ENCODE measurements at places on chromosomes 7 and 10. TPM values are rescaled to one million over a fixed set of nuclear protein-coding genes. Genes with fewer than 3 reads are reported as not detected.

DNA sequence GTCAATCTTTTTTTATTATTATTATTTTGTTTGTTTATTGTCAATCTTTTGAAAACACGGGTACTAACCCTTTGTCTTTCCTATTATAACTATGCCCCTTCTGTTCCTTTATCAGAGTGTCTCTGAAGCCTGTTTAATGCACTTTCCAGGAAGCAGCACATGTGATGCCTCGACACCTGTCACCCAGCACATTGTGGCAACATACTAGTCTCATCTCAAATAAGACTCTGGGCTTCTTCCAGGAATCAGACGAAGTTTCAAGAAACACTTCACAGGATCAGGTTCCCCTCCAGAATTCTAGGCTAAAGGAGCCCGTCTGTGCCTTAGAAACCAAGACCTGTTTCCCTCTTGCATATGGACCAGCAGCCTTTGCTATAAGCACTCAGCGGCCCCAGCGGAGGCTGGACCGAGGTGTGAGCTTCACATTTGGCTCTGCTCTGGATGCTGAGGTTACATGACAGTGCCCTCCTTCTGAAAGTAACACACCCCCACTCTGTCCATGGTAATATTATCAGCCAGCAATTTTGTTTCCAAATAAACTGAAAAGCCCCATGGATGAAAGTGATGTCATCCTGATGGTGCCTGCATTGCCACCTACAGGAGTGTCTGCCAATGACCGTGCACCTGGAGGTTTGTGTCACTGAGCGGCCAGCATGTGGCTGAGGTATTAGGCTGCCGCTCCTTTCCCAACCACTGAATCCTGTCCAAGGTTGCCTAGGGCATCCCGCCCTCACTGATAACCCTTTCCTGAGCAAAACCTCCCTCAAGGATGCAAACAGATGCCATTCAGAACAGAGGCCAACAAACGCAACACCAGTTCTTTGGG, 38.1 kb downstream of the MKI67 start:
- DNase-seq, result no peak

GRCh38 chr10:9357471-9357870, 1303.0 kb downstream of the GATA3 start:
- no peak for DNase-seq

- DNase-seq, result peak; percentile 82
Observed at GRCh38 chr7:17298840-17299482, 509 bp downstream of the AHR start.

DNA sequence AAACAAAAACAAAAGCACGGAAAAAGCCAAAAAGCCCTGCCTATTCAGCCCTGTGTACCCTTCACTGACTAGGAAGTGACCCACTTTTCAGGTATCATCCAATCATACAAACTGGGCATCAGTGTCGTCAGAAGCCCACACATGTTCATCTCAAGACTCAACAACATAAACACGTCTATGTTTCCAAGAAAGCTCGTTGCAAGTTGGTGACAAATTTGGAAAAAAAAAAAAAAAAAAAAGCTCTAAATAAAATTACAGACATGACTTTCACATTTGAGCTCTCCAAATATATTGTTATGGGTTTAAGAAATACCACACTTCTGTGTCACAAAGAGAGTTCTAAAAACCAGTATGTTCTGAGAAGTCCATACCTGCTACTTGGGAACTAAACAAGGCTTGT, 204.7 kb upstream of the KLF14 start:
- DNase-seq, result no peak

GRCh38 chr7:25007668-25008067, 27.7 kb upstream of the OSBPL3 start:
- DNase-seq, result no peak

DNA sequence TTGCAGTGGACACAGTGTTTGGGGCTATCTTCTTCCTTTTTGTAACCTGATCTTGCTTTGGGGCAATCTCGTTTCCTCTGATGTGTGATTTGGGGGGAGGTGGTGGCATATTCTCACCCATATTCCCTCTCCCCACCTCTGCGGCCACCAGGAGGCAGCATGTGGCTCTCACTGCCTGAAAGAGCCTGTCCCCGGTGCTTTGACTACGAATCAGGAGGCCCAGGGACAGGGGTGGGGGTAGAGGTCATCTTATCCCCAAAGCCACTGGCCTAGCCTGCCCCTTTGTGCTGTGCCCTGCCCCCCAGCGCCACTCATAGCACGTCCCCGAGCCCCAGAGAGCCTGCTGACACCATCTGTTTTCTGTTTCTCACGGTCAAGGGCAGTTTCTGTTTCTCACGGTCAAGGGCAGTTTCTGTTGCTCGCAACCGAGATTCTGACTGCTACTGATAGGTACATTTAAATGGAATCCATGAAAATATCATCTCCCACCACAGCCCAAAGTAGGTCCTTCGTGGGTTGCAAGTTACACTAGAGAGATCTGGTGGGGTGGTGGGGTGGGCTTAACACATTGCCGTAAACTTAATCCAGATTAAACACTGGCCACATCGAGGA, 28.2 kb downstream of the PHYH start:
- peak; percentile 41 for DNase-seq

DNA sequence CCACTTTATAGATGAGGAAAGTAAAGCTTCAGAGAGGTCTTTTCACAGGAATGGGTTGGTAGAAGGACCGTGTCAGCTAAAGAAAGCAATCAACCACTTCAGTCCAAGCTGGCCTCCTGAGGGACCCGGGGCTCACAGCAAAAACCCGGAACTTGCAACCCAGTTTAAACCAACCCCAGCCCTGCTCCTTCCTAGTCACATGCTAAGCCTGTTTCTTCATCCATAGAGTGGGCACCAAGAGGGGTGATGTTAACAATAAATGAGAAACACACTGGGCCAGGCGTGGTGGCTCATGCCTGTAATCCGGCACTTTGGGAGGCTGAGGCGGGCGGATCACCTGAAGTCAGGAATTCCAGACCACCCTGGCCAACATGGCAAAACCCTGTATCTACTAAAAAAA, 12.1 kb upstream of the NPFFR1 start:
- DNase-seq, result no peak

GRCh38 chr7:141360803-141361202, 190.4 kb upstream of the AGK start:
- DNase-seq, result no peak

- no peak for DNase-seq
Observed at GRCh38 chr10:42974693-42975002, 102.2 kb upstream of the RET start.

- no peak for DNase-seq
Observed at GRCh38 chr10:70479626-70480238, 1.2 kb downstream of the PALD1 start.

The LRRD1 gene
- total RNA-seq, result 0.25 TPM

DNA sequence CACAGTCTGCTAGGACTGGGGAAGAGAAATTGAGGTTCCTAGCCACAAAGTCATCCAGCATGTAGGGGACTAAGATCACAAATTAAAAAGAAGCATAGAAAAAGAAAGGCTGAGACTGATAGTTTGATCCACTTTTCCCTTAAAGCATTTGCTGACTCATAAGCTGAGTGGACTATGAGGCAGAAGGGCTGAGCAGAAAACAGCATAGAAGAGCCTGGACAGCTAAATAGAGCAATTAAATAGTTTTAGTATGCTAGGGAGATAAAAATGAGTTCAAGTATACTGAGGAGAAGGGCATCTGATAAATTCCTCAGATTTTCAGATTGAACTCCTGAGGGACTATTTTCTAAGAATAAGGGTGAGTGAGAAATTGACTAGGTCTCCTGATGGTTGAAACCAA, 155.9 kb upstream of the EGR2 start:
- no peak for DNase-seq

- DNase-seq, result no peak
Observed at GRCh38 chr7:148403466-148403993, 187.0 kb upstream of the C7orf33 start.

GRCh38 chr7:28498636-28499035, 86.3 kb downstream of the CREB5 start:
- no peak for DNase-seq

DNA sequence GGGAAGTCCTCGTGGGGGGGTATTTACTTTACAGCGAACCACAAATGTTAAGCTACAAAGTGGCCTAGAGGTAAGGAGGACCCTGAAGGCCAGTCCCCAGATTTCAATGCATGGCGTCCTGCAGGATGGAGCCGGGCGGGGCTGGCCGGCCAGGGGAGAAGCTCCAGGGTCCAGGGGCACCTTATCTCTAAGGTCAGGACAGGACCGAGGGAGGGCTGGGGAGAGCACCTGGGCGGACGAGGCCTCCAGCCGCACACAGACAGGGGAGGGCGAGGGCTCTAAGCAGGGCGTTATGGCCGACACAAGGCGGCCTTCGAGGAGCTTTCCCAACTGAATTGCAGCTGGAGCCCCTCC, 96.4 kb upstream of the DIP2C start:
- no peak for DNase-seq

GRCh38 chr7:34067005-34067778, 161.9 kb downstream of the BMPER start:
- DNase-seq, result no peak

The GNG11 gene
- 14.7 TPM for total RNA-seq

DNA sequence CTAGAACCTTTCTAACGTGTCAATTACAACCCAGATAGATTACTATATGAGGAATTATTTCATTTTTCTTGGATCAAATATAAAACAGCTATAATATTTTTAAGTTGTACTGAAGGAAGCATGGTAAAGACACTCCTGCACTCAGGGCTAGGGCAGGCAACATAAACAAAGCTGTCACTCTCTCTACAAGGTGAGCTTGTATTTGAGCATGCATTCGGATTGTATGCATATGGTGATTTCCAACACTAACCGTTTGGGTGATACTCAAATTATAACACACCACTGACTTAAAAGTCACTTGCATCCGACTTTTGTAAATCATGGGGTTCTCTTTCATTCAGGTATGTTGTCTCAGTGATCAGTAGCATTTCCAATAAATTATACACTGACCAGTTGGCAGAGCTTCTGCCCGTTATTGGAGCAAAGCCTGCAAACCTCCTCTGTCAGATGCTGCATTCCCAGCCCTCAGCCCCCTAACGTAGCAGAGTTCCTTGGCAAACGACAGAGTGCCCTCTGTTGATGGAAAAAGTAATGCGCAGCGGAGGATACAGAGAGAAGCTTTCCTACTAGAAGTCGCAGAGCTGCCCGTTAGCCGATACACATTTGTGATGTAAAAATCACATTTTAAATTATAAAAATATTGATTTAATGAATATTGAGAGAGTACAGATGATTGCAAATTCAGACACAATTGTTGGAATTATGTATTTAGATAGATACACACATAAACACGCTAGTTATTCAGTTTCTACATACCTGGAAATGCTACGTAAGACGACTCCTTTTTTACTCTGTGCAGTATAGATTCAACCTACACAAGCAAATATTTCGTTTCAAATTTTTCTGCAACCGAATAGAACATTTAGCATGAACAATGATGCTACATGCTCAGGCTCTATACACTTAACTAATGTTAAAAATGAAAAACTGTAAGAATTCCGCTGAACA, 173.9 kb upstream of the SP4 start:
- DNase-seq, result peak; percentile 9

- no peak for DNase-seq
Observed at GRCh38 chr10:110163192-110163773, 44.1 kb upstream of the MXI1 start.

The MTERF1 gene
- 7.4 TPM for total RNA-seq

GRCh38 chr7:132771301-132771730, 195.0 kb upstream of the PLXNA4 start:
- DNase-seq, result no peak

DNA sequence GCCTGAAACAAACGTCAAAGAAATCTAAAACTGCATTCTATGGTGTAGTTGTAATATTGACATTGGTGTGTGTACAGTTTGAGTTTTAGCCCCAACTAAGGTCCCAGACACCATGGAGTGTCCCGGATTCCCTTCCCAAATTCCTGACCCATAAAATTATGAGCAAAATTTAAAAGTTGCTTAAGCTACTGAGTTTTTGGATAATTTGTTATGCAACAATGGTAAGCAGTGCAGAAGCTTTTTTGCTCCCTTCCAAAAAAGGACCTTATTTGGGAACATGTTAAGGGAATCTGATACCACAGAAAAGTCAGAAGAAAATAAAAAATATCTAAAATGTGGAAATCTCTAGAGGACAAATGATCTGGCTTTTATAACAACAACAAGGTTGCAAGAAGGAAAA, 63.3 kb upstream of the KMT2E start:
- DNase-seq, result no peak

- no peak for DNase-seq
Observed at GRCh38 chr10:91420868-91421267, 10.7 kb downstream of the HECTD2 start.

DNA sequence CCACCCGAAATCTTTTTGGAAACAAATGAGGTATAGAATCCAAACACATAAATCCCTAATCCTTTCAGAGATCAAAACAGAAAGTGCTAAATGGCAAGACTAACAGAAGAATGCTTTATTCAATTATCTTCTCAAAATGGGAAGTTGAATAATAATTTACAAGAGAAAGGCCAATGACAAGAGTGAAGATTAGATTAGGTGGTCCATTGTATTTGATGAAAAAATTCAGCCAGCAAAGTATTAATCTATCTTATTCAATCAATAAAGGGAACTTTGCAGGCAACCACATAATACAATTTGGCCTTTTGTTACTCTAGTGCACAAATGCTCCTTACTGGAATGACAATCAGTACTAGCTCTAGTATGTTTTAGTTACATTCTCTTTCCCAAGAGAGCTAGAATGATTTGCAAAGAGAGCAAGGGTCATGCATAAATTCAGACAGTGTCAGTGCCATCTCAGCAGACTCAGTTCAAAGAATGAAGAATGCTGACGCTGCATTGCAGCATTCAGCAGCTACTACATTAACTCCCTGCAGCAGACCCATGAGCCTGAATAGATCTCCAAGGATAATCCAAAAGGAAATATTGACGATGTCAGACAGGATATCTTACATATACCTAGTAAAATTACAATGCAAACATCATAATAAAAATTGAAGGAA, 131.8 kb downstream of the ANK3 start:
- no peak for DNase-seq

- DNase-seq, result no peak
Observed at GRCh38 chr10:54826994-54827560, 26.0 kb upstream of the PCDH15 start.

DNA sequence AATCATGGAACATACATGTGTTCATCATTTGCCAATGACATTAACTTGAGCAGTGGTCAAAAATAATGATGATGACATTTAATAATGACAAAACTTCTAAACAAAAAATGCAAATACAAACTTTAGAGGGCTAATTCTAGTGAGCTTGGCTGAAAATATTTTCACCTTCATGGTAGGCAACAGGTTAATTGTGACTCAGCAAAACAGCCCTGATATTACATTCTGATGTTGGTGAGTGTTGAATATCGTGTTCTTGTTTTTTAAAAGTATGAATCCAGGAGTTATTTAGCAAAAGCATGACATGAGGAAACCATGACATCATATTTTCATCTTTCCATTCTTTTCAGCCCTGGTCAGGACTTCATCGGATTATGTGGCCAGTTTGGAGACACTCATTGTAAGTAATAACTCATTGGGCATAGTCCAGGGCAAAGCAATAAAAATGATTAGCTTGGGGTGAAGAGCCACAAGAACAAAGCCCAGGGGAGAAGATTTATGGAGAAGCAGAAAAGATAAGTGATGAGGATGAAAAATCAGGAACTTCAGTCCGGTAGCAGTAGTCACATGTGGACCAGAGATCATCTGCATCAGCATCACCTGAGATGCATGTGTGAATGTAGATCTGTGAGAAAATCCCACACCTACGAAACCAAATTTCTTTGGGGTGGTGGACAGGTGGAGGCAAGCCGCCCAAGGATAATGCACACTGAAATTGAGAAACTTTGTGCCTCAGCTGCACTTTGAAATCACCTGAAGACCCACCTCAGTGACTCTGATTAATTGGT, 46.8 kb upstream of the PRKAR2B start:
- no peak for DNase-seq

All from right cardiac atrium (tissue), 5 donors.